ENCODE measurements at places on chromosomes 7 and 10.
A peak's percentile ranks its signal among the peaks of the same experiment; 100 is the strongest.

DNA sequence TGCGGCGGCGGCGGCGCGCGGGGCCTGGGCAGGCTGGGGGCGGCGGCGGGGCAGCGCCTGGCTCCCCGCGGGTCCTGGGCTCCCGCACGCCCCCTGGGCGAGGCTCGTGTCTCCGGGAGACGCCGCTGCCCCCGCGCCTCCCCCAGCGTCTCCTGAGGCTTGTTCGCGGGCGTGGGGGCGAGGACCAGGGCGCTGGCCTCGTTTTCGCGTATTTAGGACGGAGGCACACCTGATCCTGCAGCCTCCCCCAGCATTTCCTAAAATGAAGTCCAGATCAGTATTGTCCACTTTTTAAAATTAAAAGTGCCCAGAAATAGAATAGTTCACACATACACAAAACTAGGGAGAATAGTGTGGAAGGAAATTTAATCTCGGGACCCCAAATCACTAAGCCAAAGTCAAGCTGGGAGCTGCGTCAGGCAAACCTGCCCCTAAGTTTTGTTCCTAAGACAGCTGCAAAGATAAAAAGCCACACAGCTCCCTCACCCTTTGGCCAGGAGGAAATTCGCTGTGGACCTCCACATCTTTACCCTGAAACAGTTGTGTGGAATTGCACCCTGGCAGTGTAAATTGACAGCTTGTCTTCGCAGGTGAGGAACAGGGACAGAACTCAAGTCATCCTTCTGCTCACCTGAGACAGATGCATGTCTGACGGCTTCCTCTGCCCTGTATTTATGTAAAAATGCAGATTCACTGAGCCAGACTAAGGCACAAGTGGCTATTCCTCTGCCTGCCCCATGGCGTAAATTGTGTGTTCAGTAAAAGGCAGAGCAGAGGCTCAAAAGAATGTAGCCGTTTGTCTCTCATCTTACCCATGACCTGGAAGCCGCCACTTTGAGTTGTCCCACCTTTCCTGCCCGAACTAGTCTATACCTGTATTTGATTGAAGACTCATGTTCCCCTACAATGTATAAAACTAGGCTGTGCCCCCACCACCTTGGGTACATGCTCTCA, 740 bp downstream of the GALNT11 start:
- DNase-seq, result no peak

DNA sequence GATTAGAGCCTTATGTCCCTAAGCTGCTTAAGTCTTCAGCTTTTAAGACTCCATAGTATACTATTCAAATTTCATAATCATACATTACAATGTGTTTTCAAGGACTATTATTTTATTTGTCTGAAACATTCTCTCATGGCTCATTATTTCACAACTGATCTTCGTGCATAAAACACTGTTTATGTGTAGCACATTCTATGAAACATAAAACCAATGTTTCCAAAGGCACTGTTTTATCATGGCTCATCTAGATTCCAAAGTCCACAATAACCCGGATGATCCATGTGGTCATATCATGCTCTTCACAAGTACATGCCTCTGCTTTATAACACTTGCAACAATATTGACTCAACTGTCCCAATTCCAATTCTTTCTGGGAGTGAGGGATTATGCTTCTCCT, 806.1 kb downstream of the TNS3 start:
- no peak for DNase-seq

DNA sequence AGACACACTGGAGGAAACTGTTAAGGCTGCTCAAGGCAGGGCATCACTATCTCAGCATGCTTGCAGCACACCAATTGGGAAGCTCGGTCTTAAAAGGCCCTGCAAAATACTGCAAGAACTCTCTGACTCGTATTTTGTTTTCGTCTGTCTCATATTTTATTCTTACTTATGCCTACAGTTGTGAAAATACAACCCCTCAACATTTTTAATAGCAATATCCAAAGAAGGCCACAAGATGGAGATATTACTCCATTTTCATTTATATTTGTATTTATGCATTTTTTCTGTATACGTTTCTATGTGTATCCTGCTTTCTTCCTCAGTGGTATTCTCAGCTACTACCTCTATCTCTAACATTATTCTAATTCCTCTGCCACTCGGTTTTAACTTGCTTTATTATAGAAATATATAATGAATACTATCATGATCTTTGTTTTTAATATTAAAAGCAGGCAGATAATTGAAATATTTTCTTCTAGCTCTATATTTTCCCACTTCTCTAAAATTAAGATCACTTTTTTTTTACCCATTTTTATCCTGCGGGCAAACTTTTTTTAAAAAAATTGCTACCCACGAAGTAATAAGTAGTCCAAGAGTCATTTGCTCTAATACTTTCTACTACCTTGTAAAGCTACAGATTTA, 10.0 kb downstream of the DNAJC1 start:
- DNase-seq, result peak; percentile 49

DNA sequence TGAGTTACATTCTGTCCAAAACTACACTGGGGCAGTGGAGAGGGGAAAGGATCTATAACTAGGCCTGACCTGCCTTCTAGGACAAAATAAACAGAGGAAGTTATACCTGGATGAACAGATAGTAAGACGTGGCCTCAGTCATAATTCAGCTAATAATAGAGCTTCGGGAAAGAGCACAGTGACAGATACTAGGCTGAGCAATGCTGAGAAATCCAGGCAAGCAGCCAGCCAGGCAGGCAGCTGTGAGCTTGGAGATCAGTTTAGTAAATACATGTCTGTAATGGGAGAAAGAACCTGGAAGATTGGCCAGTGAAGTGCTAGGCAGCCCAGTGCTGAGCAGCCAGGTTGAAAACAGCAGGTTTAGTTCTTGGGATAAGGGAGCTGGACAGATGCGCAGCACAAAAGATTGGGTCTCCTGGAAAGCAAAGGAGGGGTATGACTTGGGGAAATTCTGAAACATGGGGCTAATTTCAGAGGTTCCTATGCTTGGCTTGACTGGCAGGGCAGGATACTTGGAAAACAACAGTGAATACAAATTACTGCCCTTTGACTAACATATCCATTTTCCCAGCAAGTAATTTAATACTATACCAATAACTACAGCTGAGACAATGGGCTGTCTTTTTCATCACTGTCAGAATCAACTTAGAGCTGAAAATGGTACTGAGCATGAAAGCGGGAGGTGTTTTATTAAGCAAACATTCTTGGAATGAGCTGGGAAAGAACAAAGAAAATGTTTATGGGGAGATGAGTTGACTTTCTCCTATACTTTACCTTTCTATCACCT, 140.8 kb downstream of the DGKB start:
- DNase-seq, result peak; percentile 87

GRCh38 chr7:29077854-29078253, 68.5 kb downstream of the CPVL start:
- no peak for DNase-seq

DNA sequence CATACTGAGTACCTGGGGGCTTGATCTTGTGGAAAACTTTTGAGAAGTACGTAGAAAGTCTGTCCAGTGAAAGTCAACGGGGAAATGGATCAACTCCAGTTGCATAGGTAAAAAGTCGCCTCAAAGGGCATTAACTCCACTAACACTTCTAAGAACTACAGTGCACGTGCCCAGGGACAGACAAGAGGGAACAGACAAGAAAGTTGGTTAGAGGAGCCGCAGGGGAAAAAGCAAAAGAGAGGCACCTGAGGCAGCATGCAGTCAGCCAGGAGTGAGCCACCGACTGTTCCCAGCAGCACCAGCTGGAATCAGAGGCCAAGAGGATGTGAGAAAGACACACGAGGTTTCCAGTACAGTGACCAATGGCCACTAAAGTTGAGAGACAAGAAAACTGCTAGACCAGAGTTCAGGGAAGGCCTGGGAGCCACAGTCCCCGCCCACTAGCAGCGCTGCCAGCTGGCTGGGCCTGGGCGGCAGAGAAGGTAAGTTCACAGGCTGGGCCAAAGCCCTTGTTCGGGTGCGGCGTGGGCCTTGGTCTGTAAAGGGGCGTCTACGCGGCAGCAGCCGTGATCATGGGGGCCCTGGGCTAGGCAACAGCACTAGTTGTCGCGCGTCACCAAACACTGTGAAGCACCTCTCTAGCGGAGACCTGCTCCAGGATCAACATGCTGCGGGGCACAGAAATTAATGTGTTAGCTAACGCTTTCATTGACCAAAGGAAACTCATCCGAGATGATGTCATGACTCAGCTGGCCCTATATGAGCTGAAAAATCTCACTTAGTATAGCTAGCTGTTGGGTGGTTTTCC, 14.0 kb downstream of the ITGB1 start:
- DNase-seq, result no peak

GRCh38 chr10:119634219-119634544, 17.0 kb upstream of the BAG3 start:
- DNase-seq, result no peak

DNA sequence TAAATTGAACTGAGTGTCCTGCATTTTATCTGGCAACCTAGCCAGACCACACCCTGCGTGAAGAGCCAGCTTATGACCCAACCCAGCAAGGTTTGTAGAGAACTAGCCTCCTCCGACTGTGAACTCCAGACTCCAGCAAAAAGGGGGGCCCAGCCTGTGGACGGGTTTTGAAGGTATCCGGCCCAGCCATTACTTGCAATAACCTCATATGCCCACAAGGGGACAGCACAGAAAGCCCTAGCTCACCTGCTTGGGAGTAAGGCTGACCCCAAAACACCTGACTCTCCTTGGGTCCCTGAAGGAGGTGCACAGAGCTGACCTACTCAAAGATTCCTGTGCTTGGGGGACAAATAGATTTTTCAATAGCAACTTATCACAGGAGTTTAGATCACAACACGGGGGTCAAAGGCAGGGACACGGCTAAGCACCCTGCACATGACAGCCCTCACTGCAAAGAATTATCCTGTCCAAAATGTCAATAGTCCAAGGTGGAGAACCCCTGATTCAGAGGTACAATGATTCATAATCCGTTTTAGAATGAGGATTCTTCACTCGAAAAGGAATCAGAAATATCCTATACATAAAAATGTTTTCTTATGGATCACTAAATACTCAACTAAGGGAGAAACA, 4.6 kb downstream of the TRPV6 start:
- peak; percentile 3 for DNase-seq

DNA sequence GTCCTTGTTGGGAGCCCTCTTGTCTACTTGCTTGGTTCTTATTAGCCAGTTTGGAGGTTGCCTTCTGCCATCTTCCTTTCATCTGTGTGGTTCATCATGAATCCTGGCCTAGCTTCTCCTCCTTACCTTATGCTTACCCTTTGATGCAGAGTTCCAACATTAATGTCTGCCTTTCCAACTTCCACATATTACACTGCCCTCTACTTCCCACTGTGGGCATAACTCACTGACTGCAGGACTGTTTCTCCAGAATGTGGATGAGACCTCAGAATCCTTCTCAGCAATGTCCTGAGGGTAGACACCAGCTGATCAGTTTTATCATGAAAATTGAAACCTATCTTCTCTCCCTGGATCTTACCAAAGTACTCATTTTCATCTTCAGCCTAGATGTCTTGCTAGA, 491.0 kb downstream of the LRMDA start:
- no peak for DNase-seq

DNA sequence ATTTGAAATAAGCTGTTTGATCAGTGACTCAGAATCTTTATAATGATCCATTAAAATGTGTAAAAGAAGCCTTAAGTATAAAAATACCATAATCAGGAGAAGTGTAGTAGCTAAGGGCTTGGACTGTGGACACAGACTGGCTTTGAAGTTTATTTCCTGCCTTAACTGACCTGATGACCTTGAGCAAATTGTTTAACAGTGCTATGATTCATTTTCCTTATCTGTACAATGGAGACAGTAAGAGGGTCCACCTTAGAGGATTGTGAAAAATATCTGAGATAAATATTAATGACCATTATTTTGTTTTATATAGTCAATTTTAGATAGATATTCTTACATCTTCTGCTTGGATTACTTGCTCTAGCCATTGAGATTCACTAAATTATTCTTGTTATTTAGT, 13.3 kb upstream of the RPA3 start:
- DNase-seq, result no peak

GRCh38 chr10:55629793-55630490, 731.1 kb downstream of the ZWINT start:
- DNase-seq, result peak; percentile 67

GRCh38 chr7:50153148-50153547, 60.1 kb upstream of the ZPBP start:
- no peak for DNase-seq

GRCh38 chr10:990808-991207, 2.6 kb downstream of the GTPBP4 start:
- DNase-seq, result no peak

DNA sequence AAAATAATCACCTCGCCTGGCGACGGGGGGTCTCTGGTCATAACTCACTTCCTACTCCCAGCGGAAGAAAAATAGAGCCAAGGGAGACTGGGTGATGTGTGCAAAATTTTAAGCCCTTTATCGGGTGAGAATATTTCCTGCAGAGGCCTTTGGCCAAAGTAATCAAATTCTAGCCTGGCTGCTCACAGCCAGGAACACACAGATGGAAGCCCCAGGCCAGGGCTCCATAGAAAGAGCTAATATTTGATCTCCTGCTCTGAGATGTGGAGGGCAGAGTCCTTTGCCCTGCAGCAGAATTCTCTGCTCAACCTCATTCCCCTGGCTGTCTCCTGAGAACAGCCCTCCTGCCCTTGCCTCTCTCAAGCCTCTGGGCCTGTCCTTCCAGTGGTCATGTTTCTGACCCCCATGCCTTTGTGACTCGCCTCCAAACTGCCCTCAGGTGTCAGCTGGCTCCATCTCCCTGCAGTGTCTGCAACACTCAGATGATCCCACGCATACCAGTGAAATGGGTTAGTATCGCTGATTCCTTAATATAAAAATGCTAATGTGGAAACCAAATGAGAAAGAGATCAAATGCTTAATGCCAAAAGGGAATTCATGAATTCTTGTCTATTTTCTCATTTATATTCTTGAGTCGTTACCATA, 34.5 kb downstream of the FRMD4A start:
- peak; percentile 37 for DNase-seq

DNA sequence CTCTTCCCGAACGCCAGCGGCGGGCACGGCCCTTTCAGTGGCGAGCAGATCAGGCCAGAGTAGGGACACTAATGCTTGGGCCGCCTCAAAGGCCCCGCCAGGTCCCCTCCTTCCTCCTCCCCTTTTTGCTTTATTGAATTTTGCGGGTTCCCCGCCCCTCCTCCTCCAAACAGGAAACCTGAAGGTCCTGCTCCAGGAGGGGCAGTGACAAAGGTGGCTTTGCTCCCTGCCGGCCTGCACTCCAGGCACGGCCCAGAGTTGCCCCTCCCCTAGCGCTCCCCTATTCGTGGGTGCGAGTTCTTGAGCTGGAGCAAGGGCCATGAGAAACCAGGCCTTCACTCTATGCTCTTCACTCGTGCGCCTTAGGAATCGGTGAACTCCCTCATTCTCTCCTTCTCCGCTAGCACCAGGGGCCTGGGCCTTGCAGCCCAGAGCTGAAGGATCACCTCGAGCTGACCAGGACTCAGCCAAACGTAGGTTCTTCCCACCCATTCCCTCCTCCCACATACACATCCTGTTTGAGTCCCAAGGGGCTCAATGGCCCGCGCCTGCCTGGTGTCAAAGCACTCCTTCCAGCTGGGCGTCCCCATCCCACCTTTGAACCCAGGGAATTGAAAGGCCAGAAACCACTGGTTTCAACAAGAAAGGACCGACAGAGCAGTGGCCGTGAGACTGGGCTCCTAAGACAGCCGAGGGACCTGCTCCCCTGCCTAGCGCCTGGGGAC, 619 bp upstream of the HOXA6 start:
- DNase-seq, result peak; percentile 66
